H9 (cell line): ENCODE measurements at places on chromosomes 7 and 10. TPM values are rescaled to one million over a fixed set of nuclear protein-coding genes. Genes with fewer than 3 reads are reported as not detected.

DNA sequence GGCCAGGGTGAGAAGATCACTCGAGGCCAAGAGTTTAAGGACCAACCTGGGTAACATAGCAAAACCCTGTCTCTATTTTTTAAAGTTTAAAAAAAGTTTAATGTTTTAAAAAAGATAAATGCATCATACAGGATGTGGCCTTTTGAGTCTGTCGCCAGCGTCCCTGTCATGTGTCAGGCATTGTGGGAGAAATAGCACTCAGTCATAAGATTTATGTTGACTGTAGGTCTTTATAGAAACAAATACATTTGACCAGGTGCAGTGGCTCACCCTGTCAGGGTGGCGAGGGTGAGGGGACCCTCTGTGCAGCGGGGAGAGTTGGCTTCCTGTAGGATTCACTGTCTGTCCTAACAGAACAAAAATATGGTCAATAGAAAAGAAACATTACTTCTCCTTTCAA, 63.5 kb upstream of the SH2B2 start:
- no peak overlapping the region for H3K4me3 ChIP-seq
- no peaks in the 10 kb centered on the region for H3K4me1 ChIP-seq
- DNase-seq: no peak
- peaks cover 22% of the 10 kb centered on the region for H3K36me3 ChIP-seq

MBL2 gene
- not detected in 2 replicates for total RNA-seq

DNA sequence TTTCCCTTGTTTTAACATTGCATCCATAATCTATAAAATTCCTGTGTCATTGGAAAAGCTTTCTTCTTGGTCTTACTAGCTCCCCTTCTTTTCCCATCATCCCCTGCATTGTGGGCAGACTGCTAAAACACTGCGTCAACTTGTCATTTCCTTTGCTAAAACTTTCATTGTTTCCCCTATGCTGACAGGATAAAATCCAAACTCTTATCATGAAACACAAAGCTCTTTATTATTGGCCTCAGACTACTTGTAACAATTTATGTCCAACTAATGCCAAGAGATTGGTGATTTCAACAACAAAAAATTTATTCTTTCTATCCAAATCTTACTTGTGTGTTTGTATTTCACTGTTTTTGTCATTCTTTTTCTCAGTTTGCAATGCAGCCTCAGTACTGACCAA, 339.1 kb downstream of the HGF start:
- no peak for DNase-seq
- no peaks in the 10 kb centered on the region for H3K27me3 ChIP-seq
- no peak overlapping the region for H3K4me3 ChIP-seq
- H3K4me1 ChIP-seq: no peaks in the 10 kb centered on the region
- H3K27ac ChIP-seq: no peak overlapping the region

GRCh38 chr10:94320285-94320914, 42.3 kb downstream of the NOC3L start:
- no peaks in the 10 kb centered on the region for H3K4me1 ChIP-seq
- H3K27me3 ChIP-seq: no peaks in the 10 kb centered on the region
- H3K36me3 ChIP-seq: no peaks in the 10 kb centered on the region
- peak; percentile 63 for DNase-seq

DNA sequence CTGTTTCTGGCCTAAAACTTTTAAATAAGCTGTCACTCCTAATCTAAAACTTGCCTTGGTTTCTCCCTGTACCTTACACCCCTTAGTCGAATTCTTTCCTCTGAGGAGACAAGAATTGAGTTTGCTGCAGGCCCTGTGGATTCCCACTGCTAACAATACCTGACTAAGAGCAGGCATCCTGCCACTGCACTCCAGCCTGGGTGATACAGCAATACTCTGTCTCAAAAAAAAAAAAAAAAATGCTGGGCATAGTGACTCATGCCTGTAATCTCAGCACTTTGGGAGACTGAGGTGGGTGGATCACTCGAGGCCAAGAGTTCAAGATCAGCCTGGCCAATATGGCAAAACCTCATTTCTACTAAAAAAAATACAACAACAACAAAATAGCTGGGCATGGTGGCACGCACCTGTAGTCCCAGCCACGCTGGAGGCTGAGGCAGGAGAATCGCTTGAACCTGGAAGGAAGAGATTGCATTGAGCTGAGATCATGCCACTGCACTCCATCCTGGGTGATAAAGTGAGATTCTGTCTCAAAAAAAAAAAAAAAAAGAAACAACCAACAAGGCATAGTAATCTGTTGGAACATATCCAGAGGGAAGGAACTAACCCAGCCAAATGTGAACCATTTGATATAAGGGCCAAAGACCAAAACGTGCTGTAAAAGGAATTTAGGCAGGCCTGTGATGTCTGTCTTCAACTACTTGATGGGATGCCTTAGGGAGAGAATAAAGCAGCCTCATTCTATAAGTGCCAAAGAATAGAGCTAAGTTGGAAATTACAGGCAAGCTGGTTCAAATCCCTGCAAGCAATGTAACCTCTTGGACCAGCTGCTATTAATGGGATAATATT, 732.7 kb upstream of the AUTS2 start:
- H3K4me3 ChIP-seq: no peak overlapping the region
- no peak overlapping the region for H3K27ac ChIP-seq
- H3K36me3 ChIP-seq: no peaks in the 10 kb centered on the region; the same call in 2 of the 3 replicates
- DNase-seq: no peak
- H3K4me1 ChIP-seq: peaks cover 3% of the 10 kb centered on the region; the same call in 1 of the 2 replicates
